Keratinocyte (primary cell): ENCODE measurements at places on chromosomes 3 and 15. TPM values are rescaled to one million over a fixed set of nuclear protein-coding genes. Genes with fewer than 3 reads are reported as not detected.

Gene CHL1
- 0.04 to 0.14 TPM (median 0.09 TPM) in 3 replicates for polyA plus RNA-seq

Gene P2RY14
- not detected in 3 replicates for polyA plus RNA-seq

DNA sequence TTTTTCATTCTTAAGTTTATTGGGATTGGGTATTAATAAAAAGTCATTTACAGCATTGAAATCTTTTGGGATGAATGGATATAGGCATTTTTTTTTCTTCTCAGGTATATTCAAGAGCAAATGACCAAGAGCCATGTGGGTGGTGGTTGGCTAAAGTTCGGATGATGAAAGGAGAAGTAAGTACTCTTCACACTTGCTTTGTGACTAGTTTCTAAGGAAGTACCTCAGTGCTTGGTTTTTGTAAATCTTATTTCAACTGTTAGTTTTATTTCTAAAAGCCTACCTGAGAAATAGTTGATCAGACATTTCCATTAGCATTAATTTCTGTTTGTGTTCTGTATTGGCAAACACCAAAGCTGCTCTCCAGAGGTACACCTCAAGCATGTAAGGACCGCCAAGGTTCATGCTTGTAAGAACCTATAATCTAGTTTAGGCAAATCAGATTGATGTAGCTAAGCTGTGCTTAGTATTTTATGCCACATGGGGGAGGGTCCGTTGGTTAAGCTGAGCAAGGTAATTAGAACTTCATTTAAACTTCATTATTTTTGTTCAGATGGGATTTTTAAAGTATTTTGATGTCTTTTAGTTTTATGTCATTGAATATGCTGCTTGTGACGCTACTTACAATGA, 35.4 kb downstream of the FXR1 start:
- H3K4me3 ChIP-seq: no peak overlapping the region
- no peaks in the 10 kb centered on the region for H3K27me3 ChIP-seq
- peaks cover 16% of the 10 kb centered on the region for H3K36me3 ChIP-seq
- no peak for DNase-seq
- no peaks in the 10 kb centered on the region for H3K4me1 ChIP-seq

DNA sequence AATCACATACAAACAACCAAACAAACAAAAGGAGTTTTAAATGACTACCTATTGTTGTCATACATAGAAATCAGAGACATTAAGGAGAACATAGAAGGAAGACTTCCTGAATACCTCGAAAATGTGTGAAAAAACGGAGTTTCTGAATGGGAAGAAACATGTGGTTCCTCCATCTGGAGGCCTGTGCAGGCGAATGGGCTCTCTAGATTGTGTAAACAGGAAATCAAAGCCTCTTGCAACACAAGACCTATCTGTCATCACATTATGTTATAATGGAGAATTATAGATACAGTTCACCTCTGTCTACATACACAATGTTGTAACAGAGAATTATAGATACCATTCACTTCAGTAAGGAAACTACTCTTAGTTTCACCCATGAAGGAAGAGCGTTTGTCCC, 44.1 kb downstream of the RUBCN start:
- no peak overlapping the region for H3K4me3 ChIP-seq
- DNase-seq: no peak
- peaks cover 30% of the 10 kb centered on the region for H3K36me3 ChIP-seq
- H3K27me3 ChIP-seq: no peaks in the 10 kb centered on the region

DNA sequence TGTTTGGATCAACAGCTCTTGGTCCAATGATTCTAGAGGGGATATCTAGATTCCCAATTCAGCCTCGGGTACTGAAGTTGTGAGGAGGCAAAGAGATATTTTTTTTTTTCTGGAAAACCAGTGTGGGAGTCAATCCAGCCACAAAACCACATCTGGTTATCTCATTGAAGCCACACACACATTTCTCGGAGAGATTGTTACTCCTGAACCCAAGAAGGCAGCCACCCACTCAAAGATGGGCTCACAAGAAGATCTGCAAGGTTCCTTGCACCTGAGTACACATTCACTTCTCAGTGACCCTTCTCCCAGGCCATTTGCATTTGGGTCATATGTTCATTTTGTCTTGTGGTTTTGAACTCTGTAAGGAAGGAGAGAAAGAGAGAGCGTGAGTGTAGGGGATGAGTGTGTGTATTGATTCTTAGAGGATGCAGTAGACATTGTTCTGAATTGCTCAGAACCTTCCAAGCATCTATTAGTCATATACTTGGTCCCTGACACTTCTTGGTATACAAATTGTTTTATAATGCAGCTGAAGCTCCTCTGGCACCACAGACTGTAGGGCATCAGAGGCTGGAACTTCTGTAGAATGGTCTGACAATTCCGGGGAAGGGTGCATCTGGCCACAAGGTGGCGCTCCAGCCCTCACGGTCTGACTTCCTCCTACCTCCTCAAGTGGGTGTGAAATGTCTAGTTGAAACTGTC, 39.3 kb upstream of the TRA2B start:
- no peaks in the 10 kb centered on the region for H3K27me3 ChIP-seq
- DNase-seq: no peak
- H3K4me3 ChIP-seq: no peak overlapping the region
- H3K36me3 ChIP-seq: peaks cover 16% of the 10 kb centered on the region
- H3K4me1 ChIP-seq: no peaks in the 10 kb centered on the region

GRCh38 chr3:27796365-27796875, 74.3 kb upstream of the EOMES start:
- H3K27me3 ChIP-seq: no peaks in the 10 kb centered on the region
- H3K27ac ChIP-seq: no peak overlapping the region
- DNase-seq: no peak
- no peak overlapping the region for H3K4me3 ChIP-seq

Gene SEMA5B
- polyA plus RNA-seq: 0.03 to 0.28 TPM (median 0.04 TPM) in 3 replicates

- no peaks in the 10 kb centered on the region for H3K36me3 ChIP-seq
- H3K4me3 ChIP-seq: no peak overlapping the region
- DNase-seq: no peak
- H3K4me1 ChIP-seq: no peaks in the 10 kb centered on the region
- H3K27me3 ChIP-seq: no peaks in the 10 kb centered on the region
Measured at GRCh38 chr15:83561661-83562060, 92.3 kb upstream of the ADAMTSL3 start.

Gene CPEB1
- polyA plus RNA-seq: 0.09 to 0.18 TPM (median 0.16 TPM) in 3 replicates

DNA sequence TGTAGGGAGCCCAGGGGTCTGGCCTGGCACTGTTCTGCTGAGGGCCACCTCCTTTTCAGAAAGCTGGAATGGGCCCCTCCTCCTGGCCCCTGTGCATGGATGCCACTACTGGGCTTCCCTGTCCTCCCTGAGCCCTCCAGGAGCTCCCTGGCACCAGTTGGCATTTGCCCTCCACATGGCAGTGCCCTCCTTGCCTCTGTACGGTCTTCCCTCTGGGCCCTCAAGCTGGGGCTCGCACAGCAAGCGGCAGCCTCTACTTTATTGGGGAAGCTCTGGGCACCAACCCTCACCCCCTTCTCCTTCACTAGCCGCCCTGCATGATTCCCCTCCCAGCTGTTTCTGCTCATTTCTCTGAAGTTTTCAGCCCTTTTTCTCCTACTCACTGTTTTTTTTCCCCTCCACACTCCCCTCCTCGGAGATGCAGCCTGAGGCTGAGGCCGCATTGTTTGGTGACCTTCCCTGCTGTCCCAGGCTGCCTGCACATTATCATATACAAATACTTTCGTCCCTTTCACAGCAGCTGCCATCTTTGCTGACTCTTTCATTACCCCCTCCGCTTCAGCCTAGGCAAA, 127.3 kb downstream of the EEFSEC start:
- peaks cover 1% of the 10 kb centered on the region for H3K36me3 ChIP-seq
- no peak for DNase-seq
- no peak overlapping the region for H3K4me3 ChIP-seq
- no peaks in the 10 kb centered on the region for H3K27me3 ChIP-seq

DNA sequence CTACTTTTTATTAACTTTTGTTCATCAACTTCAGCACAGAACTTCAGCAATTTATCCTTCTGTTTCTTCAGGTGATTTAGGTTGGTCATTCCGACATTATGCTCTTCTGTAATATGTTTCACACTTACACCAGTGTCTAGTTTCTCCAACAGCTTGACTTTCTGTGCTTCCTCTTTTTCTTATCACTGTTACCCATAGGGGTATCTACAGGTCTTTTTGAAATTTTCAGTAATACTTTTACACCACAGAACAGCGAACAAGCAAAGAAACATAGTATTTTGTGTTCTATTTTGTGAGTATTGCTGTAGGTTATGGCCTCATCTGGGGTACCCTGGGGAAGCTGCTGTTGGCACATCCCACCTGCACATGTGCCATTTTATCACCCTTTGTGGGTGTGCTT, 260.7 kb downstream of the NSUN3 start:
- no peak for DNase-seq
- no peaks in the 10 kb centered on the region for H3K4me1 ChIP-seq
- H3K36me3 ChIP-seq: no peaks in the 10 kb centered on the region
- no peaks in the 10 kb centered on the region for H3K27me3 ChIP-seq

GRCh38 chr3:177992993-177993970, 543.0 kb upstream of the KCNMB2 start:
- H3K27me3 ChIP-seq: no peaks in the 10 kb centered on the region
- DNase-seq: no peak
- no peak overlapping the region for H3K27ac ChIP-seq
- no peaks in the 10 kb centered on the region for H3K36me3 ChIP-seq
- no peaks in the 10 kb centered on the region for H3K4me1 ChIP-seq
- no peak overlapping the region for H3K4me3 ChIP-seq

- no peak for DNase-seq
- no peak overlapping the region for H3K4me3 ChIP-seq
- H3K4me1 ChIP-seq: peaks cover 14% of the 10 kb centered on the region
- no peak overlapping the region for H3K27ac ChIP-seq
- H3K36me3 ChIP-seq: no peaks in the 10 kb centered on the region
Measured at GRCh38 chr3:98735761-98736269, 27.3 kb upstream of the ST3GAL6 start.

GRCh38 chr3:60760145-60760544, 491.1 kb downstream of the FHIT start:
- DNase-seq: no peak
- H3K36me3 ChIP-seq: no peaks in the 10 kb centered on the region
- no peaks in the 10 kb centered on the region for H3K27me3 ChIP-seq
- no peak overlapping the region for H3K27ac ChIP-seq
- H3K4me1 ChIP-seq: no peaks in the 10 kb centered on the region

Gene TRPM1
- polyA plus RNA-seq: 0.17 to 0.18 TPM in 2 of 3 replicates, not detected in the other

Gene RASGRP1
- polyA plus RNA-seq: 0.05 to 1.1 TPM (median 0.28 TPM) in 3 replicates

DNA sequence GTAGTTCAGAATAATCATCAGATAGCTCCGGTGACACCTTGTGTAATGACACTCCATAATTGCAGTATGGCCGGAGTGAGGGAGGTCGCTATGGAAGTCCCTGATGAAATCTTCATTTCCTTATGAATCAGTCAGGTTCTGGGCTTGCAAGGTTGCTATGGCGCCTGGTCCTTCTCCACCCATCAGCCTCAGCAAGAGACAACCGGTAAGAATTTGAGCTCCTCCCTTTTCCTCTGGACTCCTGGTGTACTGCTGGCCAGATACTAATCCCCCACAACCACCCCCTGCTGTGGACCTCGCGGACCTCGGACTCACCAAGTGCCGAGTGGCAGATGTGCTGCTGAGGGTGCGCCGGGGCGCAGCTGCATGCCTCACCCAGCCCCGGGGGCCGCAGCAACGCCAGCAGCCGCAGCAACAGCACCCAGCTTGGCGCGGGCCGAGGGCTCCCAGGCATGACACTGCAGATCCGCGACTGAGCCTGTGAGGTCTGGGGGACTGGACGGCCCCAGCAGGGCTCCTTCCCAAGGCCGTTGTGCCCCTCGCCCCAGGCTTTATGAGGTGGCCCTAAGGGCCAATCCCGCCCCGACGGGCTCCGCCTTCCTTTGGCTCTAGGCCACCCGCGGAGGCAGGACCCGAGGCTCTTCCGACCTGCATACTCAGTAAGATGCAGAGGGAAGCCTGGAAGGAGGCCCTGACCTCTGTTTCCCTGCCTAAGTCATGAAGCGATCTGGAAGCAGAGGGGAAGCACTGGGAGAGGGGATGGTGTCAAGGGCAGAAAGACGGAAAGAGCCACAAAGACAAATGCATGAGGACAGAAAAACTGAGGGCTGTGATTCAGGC, at the start of gene TIMP4:
Gene TIMP4 (minus strand): TSS at position 526 of the 840 bp plus-strand sequence. CDS start 72 bp downstream, at position 454.
- H3K4me1 ChIP-seq: peaks cover 6% of the 10 kb centered on the region
- H3K27me3 ChIP-seq: no peaks in the 10 kb centered on the region
- peak within 1 kb of the TSS; percentile 30 for H3K4me3 ChIP-seq

DNA sequence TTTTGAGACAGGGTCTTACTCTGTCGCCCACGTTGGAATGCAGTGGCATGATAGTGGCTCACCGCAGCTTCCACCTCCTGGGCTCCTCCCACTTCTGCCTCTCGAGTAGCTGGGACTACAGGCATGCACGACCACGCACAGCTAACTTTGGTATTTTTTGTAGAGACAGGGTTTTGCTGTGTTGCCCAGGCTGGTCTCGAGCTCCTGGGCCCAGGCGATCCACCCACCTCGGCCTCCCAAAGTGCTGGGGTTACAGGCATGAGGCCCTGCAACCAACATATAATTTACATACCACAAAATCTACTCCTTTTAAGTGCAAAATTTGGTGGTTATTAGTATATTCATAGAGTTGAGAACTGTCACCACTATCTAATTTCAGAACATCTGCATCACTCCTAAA, 31.7 kb downstream of the CCDC14 start:
- no peak overlapping the region for H3K4me3 ChIP-seq
- no peaks in the 10 kb centered on the region for H3K4me1 ChIP-seq
- no peaks in the 10 kb centered on the region for H3K27me3 ChIP-seq
- no peaks in the 10 kb centered on the region for H3K36me3 ChIP-seq
- DNase-seq: no peak
- no peak overlapping the region for H3K27ac ChIP-seq

DNA sequence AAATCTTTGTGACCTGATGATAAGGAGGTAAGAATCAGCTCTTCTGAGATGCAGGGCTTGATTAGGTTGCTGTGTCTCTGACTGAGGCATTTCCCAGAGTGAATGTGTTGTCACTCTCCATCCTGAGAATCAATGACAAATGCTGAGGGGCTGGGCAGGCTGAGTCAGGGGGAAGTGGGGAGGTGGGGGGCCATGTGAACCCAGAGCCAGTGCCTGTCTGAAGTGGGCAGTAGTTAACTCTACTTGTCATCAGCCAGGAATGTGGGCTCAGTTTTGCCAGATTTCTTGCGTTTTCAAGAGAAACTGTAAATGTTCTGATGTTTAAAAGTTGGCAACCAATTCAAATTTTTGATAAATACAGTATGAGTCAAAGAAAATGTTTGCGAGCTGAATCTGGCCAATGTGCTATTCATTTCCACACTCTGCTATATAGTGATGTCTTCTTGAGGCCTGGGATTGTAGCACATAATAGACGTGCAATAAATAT, 3.1 kb upstream of the BNC1 start:
- H3K4me3 ChIP-seq: no peak overlapping the region
- H3K4me1 ChIP-seq: peaks cover 59% of the 10 kb centered on the region
- no peaks in the 10 kb centered on the region for H3K27me3 ChIP-seq

Gene SH3BP5
- polyA plus RNA-seq: 11.7 to 13.4 TPM (median 13.3 TPM) in 3 replicates

DNA sequence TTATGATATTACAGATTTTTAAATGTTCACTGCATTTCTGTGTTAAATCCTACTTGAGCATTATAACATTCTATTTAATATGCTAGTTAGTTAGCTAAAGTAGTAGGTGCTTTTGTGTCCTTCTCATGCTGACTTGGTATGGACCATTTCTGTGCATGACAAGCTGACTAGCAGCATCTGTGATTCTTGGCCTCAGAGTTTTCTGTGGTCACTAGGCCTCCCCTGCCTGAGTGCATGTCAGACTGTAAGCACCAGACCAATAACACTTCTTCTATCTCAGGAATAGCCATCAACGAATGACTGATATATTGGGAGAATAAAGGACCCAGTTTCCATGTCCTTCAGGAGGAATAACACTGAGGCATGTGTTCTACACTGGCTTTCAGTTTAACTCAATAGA, 22.6 kb upstream of the SLC7A14 start:
- H3K4me1 ChIP-seq: no peaks in the 10 kb centered on the region
- no peak overlapping the region for H3K4me3 ChIP-seq
- H3K27ac ChIP-seq: no peak overlapping the region

Gene SMCO1
- polyA plus RNA-seq: not detected in 3 replicates
